Fibroblast of skin of abdomen (primary cell): ENCODE measurements at places on chromosomes 16 and 17.

DNA sequence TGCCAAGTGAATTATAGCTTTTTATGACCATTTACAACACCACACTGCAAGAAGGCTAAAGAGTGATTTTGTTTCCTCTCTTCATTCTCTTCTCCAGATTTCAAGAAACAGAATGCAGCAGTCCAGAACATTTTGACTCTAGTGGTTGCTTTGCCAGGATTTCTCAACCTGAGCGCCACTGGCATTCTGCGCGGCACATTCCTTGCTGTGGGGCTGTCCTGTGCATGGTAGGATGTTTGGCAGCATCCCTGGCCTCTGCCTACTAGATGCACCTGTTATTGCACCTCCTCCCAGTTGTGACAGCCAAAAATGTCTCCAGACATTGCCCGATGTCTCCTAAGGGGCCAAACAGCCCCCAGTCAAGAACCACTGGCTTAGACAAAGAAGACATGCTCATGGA lies 25.7 kb upstream of the SLC39A11 start:
- DNase-seq: no peak

GRCh38 chr17:49399995-49400394 lies 14.7 kb downstream of the PHB1 start:
- DNase-seq: no peak

DNA sequence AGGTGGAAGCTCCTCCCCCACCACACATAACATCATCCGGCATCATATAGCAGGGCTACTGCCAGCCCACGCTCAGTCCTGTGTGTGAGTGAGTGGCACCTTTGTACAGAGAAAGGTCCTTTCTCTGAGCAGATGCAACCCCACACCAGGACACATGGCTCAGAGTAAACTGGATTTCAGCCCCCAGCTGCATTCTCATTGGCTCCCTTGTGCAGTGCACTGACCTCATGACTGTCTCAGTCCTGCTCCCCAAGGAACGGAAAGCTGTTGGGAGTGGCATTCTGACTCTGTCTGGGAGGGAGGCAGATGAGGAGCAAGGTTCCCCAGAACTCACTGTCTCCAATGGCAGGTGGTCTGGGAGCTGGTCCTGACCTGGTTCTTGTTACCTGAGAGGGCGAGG lies 244.1 kb downstream of the PHKB start:
- no peak for DNase-seq

GRCh38 chr17:16107165-16107770 lies 107.6 kb downstream of the TTC19 start:
- DNase-seq: no peak

- DNase-seq: no peak
Observed at GRCh38 chr17:29148257-29148789, 31.9 kb downstream of the MYO18A start.

- no peak for DNase-seq
Observed at GRCh38 chr16:69239851-69240250, 52.9 kb downstream of the SNTB2 start.

- peak; percentile 91 for DNase-seq
Observed at GRCh38 chr16:59886021-59886420, 1151.9 kb upstream of the GOT2 start.

- DNase-seq: peak; percentile 10
Observed at GRCh38 chr16:66703406-66704215, 7.1 kb upstream of the CMTM4 start.

GRCh38 chr16:12341966-12342365 lies 365.4 kb downstream of the SNX29 start:
- DNase-seq: no peak

DNA sequence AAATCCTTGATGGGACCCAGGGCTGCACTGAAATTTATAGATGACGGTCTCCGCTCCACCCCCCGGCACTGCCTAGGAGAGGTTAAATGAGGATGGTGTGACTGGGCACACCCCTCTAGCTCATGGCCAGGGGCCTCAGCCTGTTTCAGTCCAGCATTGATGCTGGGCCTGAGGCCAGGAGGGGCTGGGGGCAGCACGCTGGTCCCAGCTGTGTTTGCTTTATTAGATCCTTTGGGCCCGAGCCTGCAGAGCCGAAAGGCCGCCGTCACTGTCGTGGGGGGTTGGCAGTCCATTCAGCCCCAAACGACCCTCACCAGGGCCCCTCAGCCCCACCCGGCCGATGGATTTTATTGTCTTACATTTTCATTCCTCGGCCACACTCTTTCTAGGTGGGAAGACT lies 10.8 kb upstream of the DOK4 start:
- no peak for DNase-seq

DNA sequence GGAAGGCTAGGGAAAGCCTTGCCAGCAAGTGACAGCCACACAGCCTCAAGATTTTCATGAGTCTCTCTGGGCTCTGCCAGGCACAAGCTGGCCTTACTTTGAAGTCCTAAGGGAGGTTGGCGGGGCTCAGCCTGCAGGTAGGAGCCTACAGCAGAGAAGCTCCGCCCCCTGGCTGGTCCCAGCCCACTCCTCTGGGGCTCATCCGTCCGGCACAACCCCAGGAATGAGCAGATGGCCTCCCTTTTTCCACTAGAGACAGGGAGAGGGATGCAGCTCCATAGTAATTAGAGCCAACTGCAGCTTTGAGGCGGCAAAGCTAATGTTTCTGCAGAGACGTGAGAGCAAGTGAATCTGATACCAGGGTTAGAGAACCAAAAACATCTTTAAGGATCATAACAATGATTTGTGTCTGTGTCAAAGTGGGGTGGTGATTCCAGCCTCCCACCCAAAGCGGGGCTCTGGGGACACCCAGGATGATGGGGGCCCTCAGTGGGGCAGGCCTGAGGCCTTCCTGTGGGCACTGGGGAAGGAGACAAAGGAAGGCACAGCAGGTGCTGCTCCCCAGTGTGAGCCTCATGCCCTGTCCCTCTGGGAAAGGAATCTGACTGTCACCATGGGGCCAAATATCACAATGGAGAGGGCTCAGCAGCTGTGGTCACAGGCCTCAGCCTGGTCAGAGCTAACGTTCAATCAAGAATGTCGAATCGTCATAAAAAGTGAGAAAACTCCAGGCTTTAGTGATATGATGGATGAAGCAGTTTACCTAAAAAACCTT lies 61.5 kb downstream of the RBFOX3 start:
- no peak for DNase-seq

- DNase-seq: no peak
Observed at GRCh38 chr17:38429476-38430100, 1.3 kb downstream of the ARHGAP23 start.

DNA sequence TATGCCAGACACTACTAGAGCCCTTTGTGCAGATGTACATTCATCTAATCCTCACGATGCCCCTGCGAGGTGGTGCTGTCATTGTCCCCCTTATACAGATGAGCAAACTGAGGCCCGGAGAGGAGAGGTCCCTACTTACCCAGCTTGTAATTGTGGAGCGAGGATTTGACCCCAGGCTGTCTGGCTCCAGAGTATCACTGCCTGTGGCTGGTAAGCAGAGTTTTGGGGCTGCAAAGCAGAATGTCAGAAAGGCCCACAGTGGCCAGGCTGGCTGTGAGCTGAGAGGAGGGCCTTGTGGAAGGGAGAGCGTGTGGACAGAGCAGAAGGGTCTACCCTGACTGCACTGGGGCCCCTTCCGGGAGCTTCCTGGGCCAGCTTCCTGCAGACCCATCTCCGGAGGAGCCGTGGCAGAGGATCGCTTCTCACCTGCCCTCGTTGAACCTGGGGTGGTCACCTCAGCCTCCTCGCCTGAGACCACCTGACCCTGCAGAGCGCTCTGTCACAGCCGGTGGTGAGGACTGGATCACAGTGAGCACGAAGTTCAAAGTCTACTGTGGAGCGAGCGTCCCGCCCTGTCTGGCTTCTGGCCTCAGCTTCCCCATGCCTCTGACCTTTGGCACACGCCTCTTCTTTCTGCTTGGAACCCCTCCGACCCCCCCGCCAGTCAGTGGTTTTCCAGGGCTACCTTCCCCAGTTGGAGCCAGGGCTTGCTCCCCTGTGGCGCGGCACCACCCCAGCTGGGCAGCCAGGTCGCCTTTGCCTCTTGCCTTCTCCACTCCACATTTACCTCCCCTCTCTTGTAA lies 12.1 kb downstream of the CMIP start:
- DNase-seq: no peak

DNA sequence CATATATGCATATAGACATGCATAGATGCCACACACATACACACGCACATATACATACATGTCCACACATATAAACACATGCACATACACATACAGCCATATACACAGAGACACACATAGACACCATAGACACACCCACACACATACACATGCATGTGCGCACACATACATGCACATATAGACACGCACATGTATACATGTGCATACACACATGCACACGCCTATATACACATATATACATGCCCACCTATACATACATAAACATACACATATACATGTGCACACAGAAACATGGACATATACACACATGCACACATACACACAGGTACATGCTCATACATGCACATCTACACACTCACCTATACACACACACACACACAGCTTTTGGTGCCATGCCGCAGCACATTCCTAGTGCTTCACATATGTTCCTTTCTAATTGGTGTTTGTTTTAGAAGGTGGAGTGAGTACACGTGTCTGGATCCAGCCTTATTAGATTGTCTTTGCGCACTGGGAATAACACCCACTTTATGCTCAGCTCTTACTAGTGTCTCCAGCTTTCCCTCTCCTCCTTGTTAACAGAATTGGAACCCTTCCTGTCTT lies 198.0 kb downstream of the RPTOR start:
- DNase-seq: no peak

DNA sequence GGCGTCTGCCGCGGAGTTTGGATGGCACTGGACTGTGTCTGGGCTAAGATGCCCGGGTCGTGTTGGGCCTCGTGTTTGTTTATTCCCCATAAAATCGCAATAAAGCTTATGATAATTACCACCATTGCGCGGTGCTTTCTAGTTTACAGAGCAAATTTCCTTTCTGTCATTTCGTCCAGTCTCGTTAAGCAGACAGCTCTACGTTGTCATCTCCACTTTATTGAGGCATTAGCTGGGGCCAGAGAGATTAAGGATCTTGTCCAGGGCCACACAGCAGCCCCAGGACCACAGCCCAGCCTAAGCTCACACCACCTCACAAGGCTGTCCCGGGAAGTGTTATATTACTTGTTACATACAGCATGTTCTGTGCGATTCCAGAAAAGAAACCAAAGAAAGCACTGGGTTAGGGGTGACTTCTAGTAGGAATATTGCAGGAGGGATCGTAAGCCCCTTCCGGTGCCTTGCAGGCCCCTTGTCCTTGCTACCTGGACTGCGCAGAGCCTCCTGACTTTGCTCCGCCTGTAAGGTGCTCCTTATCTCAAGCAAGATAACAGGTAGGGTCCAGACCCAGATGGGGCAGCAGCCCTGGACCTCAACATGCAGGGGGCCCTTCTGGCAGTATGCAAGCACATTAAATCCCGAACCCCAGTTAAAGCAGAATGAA lies 6.3 kb downstream of the NOS2 start:
- DNase-seq: no peak

DNA sequence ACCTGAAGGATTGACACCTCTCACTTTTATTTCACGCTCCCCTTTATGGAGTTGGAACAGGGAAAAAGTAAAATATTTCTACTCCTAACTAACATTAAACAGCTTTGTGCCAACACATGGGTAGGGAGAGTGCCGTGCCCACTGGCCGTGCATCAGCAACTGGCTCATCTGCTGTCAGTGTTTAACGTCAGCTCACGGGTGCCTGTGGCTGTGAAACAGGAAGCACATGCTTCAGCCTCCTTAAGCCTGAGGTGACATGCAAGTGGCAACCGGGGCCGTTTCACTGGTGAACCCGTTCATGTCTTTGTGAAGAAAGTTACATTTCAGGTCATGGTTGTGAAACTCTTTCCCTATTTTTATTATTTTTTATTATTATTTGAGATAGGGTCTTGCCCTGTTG lies 3.2 kb downstream of the SPG7 start:
- DNase-seq: no peak

GRCh38 chr17:82929676-82930042 lies 89.8 kb upstream of the ZNF750 start:
- DNase-seq: no peak

GRCh38 chr17:71055128-71055527 lies 885.8 kb downstream of the KCNJ2 start:
- DNase-seq: no peak

- no peak for DNase-seq
Observed at GRCh38 chr16:6888531-6888930, 444.1 kb upstream of the RBFOX1 start.

- DNase-seq: no peak
Observed at GRCh38 chr17:73605444-73605843, 38.8 kb downstream of the SDK2 start.

- peak; percentile 61 for DNase-seq
Observed at GRCh38 chr16:11155284-11155806, 100.7 kb downstream of the SOCS1 start.

- DNase-seq: no peak
Observed at GRCh38 chr17:61415374-61416210, 15.9 kb downstream of the TBX2 start.

GRCh38 chr17:59810894-59811153 lies 81.9 kb downstream of the TUBD1 start:
- DNase-seq: peak; percentile 79

GRCh38 chr16:5379954-5380353 lies 282.4 kb upstream of the EEF2KMT start:
- DNase-seq: no peak

GRCh38 chr16:11370084-11370931 lies 25.0 kb downstream of the RMI2 start:
- DNase-seq: no peak

GRCh38 chr17:49995055-49995738 lies at the start of gene DLX3:
Gene DLX3, minus strand, starts transcription at chr17:49995224. Its CDS starts 226 bp downstream, at chr17:49994998.
- peak; percentile 46 for DNase-seq

DNA sequence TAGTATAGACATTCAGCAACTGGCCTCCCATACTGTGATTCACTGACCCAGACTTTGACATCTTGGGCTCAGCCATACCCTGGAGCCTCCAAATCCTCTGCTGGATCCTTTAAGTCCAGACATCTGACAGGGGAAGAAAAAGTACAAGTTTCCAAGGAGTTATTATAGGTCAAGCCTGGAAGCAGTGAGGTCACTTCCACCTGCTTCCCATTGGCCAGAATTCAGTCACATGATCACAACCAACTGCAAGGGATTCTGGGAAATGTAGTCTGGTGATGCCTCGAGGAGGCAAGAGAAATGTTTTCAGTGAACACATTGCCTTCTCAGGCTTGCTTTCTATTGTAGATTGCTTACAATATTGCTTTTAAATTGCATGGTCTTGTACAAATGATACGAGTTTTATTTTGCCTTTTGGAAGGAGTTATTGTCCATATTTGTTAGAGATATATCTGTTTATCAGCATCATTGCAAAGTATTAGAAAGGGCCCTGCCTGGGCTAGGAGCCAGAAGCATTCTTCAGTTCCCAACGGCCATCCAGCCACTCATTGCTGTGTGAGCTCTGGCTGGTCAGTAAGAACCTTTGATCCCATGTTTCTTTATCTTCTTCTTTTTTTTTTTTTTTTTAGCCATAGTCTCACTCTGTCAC lies 696.9 kb downstream of the WWOX start:
- no peak for DNase-seq

- DNase-seq: no peak
Observed at GRCh38 chr16:81327447-81328196, 12.9 kb downstream of the GAN start.

GRCh38 chr16:78684030-78684611 lies 584.7 kb downstream of the WWOX start:
- peak; percentile 97 for DNase-seq

- DNase-seq: no peak
Observed at GRCh38 chr17:28471531-28472342, 1.7 kb upstream of the SLC13A2 start.
